ENCODE measurements at places on chromosomes 1 and 21.

DNA sequence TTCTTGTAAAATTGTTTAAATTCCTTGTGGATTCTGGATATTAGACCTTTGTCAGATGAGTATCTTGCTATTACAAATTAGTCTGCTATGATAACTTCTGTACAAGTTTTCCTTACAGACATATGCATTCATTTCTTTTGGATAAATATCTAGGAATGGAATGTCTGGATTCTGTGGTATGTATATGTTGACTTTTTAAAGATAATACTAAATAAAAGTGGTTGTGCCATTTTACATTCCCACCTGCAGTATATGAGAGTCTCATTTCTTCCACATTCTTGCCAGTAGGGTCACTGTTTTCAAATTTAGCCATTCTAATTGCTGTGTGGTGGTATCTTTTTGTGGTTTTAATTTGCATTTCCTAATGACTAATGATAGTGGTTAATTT, 53.9 kb downstream of the SYDE2 start:
- no peak for DNase-seq

- DNase-seq: peak; percentile 90
These were observed 2.4 kb upstream of the KISS1 start for GRCh38 chr1:204198348-204199340.

- DNase-seq: no peak
These were observed 72.8 kb upstream of the CD55 start for GRCh38 chr1:207248544-207249198.

GRCh38 chr1:111737216-111738132, 1.7 kb downstream of the INKA2 start:
- DNase-seq: no peak

- no peak for DNase-seq
These were observed 217.6 kb downstream of the POTED start for GRCh38 chr21:13827201-13827600.

- no peak for DNase-seq
These were observed 44.2 kb downstream of the EPHB2 start for GRCh38 chr1:22754824-22755223.

GRCh38 chr1:198529414-198529813, 11.1 kb downstream of the ATP6V1G3 start:
- no peak for DNase-seq
